ENCODE measurements at places on chromosomes 4 and X.

- peak; percentile 29 for DNase-seq
These were observed 805 bp downstream of the ATP8A1 start for GRCh38 chr4:42655921-42656678.

- DNase-seq = no peak
These were observed 26.6 kb downstream of the PPM1K start for GRCh38 chr4:88257726-88258125.

DNA sequence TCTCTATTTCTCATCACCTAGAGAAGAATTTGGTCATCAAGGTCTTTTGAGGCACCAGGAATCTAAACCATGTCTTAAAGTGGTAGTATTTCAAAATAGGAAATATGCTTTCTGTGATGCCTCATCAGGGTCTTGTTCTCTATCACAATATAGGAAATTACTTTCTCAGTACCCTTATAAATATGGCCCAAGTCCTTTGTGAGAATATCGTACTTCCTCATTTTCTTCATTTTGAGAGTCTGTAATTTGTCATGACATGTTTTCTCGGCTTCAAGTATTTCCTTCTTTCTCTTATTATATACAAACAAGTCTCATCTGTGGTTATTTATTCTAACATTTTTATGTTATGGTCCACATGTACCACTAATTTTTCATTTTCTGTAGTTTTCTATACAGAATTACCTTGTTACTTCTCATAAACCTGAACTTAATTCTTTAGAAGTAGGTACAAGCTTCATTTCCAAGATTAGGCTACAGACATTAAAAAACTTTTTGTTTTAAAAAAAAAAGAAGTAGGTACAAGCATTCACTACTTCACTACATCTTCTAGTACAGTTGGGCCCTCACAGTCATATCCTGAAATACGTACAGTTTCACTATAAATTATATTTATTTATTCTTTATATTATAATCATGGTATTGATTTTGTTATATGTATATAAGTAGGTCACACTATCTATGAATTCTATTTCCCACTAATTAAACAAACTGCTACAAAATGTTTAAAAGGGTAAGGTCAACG, 54.4 kb downstream of the KLHL13 start:
- no peak for DNase-seq

DNA sequence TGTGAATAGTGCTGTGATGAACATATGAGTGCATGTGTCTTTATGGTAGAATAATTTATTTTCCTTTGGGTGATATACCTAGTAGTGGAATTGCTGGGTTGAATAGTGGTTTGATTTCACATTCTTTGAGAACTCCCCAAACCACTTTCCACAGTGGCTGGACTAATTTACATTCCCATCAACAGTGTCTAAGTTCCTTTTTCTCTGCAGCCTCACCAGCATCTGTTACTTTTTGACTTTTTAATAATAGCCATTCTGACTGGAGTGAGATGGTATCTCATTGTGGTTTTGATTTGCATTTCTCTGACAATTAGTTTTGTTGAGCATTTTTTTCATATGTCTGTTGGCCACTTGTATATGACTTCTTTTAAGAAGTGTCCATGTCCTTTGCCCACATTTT, 29.1 kb downstream of the JADE3 start:
- no peak for DNase-seq

GRCh38 chr4:5054532-5054931, 3.3 kb downstream of the STK32B start:
- no peak for DNase-seq

DNA sequence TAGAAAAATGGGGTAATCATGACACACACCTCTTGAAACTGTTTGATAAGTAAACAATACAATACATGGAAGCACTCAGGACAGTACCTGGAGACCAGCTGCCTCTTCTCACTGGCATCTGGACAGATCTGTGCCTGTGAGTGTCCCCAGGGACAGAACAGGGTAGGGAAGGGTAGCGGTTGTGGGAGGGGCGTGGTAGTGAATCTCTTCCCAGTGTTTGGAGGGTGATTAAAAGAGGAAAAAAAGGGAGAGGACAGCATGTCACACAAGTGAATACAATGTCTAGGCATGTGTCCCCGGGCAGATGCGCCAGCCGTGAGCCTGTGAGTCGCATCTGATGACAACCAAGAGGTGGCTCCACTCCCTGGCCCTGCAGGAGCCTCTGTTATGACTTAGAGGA, 138.8 kb upstream of the MSX1 start:
- DNase-seq = no peak

GRCh38 chr4:21802406-21802805, 146.2 kb downstream of the KCNIP4 start:
- DNase-seq = no peak

GRCh38 chr4:185265942-185266341, 56.5 kb downstream of the SNX25 start:
- no peak for DNase-seq

DNA sequence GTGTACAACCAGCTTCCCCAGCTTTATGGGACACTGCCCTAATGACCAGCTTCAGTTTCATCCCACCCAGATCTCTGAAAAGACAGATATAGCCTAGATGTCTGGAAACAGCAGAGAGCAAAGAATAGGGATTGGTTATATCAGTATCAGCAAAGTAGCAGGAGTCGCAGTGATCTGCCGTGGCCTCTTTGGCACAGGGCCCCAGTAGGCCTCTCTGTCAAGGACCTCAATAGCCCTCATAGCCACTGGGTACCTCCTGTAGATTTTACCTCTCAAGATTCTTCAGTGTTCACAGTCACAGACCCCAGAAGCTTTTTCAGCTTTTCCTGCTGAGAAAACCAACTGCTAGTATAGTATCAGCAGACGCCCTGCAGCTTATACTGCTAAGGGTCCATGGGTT, 104.6 kb downstream of the ARHGEF9 start:
- no peak for DNase-seq

- no peak for DNase-seq
These were observed 3.4 kb upstream of the USP11 start for GRCh38 chrX:47229427-47229826.

DNA sequence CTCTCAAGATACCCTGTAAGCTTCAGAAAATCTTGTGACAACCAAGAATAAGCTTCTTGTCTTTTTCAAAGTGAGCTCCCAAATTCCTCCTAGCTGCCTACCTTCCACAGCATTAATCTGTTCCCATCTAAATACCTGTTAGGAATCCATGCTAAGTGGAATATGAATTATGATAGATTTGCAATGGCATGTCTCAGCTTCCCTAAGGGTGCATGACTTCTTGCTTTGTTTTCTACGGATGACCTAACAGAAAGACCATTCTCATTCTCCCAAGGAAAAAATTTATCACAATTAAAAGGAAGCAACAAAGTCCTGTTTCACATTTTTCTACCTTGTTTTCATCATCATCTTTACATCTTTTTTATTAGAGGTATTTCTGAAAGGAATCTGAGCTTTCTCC, 532.7 kb downstream of the GRXCR1 start:
- no peak for DNase-seq

- DNase-seq = no peak
These were observed 1267.3 kb downstream of the PCDH19 start for GRCh38 chrX:99142745-99143144.

- DNase-seq = no peak
These were observed 80.6 kb downstream of the ATXN3L start for GRCh38 chrX:13239272-13239671.

GRCh38 chrX:17007134-17007768, 60.8 kb downstream of the REPS2 start:
- no peak for DNase-seq

GRCh38 chr4:53974561-53974960, 89.8 kb downstream of the CHIC2 start:
- no peak for DNase-seq

- DNase-seq = no peak
These were observed 151.4 kb upstream of the USP9X start for GRCh38 chrX:40933706-40934425.

DNA sequence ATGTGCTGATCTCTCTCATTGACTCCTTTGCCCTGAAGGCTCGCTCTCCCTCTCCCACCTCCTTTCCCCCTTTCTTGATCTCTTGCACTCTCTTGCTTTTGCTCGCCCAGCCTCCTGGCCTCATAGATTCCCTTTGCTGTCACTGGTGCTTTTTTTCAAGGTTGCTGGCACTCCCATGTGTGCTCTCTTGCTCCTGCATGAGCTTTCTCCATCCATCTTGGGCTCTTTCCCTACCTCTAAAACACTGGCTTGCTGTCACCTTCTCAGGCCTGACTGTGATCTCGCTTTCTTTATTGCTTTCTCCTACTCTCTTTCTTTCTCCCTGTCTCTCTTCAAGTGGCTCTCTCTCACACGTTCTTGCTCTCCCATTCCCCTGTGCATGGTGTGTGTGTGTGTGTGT, 202.0 kb downstream of the HS6ST2 start:
- DNase-seq = no peak

- DNase-seq = no peak
These were observed 6.0 kb downstream of the CXCL2 start for GRCh38 chr4:74092957-74093356.

DNA sequence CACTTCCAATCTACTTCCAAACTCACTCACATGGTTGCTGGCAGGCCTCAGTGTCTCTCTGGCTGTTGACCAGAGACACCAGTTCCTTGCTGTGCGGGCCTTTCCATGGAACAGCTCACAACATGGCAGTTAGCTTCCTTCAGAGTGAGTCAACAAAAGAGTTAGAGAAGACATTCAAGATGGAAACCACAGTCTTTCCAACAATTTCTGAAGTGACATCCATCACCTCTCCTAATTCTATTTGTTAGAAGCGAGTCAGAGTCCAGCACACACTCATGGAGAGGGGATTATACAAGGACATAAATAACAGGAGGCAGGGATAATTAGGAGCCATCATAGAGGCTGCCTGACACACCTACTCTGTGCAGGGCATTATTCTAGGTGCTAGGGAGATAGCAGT, 62.5 kb upstream of the TMEM164 start:
- no peak for DNase-seq

- no peak for DNase-seq
These were observed 279.2 kb downstream of the PPP3CA start for GRCh38 chr4:101068115-101068514.

DNA sequence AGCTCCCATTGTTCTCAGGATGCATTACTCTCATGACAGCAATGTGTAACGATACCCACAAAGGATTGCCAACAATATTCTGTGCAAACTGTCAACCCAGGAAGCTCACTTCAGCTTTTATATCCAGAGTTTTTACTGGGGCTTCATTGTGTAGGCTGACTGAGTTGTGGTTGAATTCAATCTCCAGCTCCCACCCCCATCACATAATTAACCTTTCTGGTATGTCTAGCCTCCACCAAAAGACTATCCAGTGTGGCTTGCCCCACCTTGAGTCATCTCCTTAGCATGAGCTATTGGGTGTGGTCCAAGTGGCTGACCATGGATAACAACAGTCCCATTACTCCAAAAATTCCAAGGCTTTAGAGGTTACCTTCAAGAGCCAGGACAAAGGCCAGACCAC, 17.7 kb upstream of the TAB3 start:
- DNase-seq = no peak

DNA sequence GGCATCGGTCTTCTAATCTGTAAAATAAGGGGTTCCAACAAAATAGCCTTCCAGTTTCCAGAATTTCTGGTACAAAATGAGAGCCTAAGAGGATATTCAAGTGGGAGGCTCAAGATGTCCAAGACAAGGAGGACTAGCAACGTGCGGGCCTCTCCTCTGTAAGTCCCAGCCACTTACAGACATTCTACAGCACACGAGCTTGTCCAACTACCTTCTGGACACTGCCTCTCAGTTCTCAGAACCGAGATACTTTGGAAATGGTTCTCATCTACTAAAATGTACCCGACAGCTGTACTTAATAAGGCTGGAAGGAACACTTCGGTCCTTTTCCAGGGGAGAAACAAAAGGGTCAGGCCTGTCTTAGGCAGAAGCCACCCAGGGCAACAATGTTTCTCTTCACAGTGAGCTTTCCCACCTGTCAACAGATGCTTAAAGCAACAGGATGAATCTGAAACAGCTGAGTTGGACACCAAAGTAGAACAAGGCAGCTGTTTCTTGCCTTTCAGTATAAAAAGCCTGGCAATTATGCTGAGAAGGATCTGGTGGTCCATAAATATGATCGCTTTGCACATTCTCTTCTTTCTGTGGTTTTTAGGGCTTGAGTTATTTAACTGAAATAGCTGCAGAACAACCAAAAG, 127.0 kb downstream of the HS6ST2 start:
- no peak for DNase-seq

DNA sequence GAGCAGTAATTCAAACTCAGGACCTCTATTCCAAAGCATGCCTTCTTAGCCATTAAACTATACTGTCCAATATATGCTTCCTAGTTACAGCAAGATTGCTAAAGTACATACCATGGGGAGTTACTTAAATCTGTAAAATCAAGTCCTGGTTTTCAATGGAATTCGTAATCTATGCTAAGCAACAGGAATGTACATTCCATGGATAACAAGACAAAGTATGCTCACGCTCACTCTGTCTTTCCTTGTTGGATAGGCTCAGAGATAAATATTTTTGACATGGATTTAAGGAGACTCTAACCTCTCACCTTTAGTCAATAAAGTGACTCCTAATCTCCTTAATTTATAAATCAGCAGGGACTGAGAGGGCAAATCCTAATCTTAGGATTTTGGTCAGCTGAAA, 47.3 kb upstream of the STK26 start:
- DNase-seq = no peak

DNA sequence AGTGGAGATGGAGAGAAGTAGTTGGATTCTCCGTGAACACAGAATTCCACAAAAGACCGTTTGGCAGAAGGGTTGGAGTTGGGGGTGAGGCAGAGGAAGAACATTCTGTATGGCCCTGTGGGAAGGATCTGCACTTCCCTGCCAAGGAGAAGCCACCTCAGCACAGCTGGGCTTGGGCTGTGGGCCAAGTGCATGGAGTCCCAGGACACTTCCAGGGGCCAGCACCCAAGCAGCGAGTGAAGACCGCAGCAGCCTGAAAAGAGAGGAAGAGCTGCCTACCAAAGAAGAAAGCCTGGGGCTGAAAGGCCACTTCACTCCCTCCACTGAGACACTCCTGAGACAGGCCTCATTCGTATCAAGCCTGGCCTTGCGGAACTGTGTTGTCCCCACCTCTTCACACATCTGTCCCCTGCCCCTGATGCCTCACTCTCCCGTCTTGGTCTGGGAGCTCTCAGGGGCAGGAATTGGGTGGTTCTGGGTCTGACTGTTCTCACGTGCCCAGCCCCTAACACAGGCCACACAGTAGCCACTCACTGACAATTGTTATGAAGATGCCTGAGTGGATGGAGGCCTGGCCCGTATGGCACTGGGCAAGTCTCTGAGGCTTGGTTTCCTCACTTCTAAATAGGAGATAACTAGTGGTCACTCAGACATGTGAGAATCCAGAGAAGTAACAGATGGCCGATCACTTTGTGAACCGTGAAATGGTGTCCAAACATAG, 3.3 kb upstream of the AWAT2 start:
- no peak for DNase-seq

- DNase-seq = peak; percentile 77
These were observed at the start of gene RASSF6 for GRCh38 chr4:73620115-73620792. Gene RASSF6, minus strand, starts transcription at chr4:73620436. Its CDS starts 8,641 bp downstream, at chr4:73611795.

DNA sequence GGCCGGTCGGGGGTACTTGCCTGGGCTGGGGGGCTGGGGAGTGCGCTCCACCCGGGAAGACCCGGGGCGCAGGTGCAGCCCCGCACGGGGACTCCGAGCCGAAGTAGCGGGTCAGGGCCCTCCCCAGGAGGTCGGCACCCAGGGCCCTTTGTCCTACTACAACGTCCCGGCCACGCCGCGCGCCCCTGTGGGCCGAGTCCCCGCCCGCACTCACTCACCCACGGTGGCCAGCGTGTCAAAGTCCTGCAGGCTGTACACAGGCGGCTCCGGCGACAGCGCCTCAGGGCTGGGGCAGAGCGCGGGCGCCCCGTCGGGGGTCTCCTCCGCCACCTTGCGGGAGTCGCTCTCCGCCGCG, 602 bp downstream of the PRKX start:
- DNase-seq = no peak
